Activated naive CD4-positive, alpha-beta T cell (primary cell): ENCODE measurements at places on chromosomes 4 and X.

DNA sequence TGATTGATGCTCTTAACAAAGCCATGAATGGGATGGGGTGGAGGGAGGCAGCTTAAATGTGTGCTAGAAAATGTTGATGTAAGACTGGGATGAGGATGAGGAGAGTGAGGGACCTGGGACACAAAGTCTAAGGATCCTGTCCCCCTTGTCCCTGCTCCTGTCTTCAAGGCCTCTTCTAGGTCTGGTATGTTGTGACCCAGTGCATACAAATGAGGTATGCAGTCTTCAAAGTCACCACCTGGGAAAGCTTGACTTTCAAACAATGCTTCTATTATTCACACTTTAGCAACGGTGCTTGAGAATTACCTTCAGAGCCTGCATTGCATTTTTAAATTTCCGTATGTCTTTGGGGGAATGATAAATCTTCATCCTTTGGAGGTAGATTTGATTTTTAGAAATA, 88.4 kb upstream of the SLC34A2 start:
- DNase-seq: no peak

- no peak for DNase-seq
These were observed 23.5 kb downstream of the FMR1 start for GRCh38 chrX:147935156-147935758.

GRCh38 chr4:25405453-25405852, 28.4 kb downstream of the ANAPC4 start:
- DNase-seq: no peak

GRCh38 chr4:89469930-89470375, 162.4 kb upstream of the GPRIN3 start:
- no peak for DNase-seq
